ENCODE measurements at places on chromosomes 7 and 10. TPM values are rescaled to one million over a fixed set of nuclear protein-coding genes. Genes with fewer than 3 reads are reported as not detected.
A peak's percentile ranks its signal among the peaks of the same experiment; 100 is the strongest.

GRCh38 chr7:16603633-16604032 is 41.9 kb downstream of the ANKMY2 start:
- no peak for DNase-seq

Gene STEAP2
- 2.6 TPM for polyA plus RNA-seq

GRCh38 chr10:124026589-124026939 is 66.8 kb downstream of the CHST15 start:
- no peak for DNase-seq

- no peak for DNase-seq
Measured at GRCh38 chr7:6621195-6622133, 6.1 kb downstream of the ZNF853 start.

Gene PIP4K2A
- polyA plus RNA-seq = 15.0 TPM

Gene CTBP2
- polyA plus RNA-seq = 34.7 TPM

Gene DCLRE1C
- polyA plus RNA-seq = 11.2 TPM

DNA sequence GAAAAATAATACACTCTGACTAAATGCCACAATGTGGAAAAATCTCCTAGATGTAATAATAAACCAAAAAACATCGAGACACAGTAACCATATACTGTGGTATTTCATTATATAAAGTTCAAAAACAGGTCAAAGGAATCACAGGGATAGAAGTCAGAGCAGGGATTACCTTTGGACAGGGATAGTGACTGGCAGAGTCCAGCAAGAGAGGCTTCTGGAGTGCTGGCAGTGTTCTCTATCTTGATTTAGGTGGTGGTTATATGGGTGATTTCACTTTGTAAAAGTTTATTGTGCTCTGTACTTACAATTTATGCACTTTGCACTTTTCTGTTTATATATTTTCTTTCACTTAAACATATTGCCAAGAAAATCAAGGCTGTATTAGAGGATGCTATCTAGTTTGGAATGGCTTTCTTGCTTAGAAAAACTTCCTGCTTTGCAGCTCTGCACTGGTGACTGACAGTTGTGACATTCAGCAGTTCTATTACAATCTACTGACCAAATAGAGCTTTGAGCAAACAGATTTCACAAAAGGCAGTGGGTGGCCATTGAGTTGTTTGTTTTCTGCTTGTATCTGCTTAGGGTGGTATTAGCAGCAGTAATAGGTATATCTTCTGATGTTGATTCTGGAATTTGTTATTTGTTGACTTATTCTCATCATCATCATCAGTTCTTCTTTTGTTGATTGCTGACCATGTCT is 263.6 kb upstream of the LRGUK start:
- DNase-seq = no peak

Gene FIS1
- 137 TPM for polyA plus RNA-seq

Gene BEND7
- polyA plus RNA-seq = 7.0 TPM

- no peak for DNase-seq
Measured at GRCh38 chr10:49610458-49611165, 502 bp downstream of the SLC18A3 start.

- DNase-seq = peak; percentile 40
Measured at GRCh38 chr7:87058744-87059524, 520 bp downstream of the ELAPOR2 start.

Gene PLPP4
- polyA plus RNA-seq = not detected

DNA sequence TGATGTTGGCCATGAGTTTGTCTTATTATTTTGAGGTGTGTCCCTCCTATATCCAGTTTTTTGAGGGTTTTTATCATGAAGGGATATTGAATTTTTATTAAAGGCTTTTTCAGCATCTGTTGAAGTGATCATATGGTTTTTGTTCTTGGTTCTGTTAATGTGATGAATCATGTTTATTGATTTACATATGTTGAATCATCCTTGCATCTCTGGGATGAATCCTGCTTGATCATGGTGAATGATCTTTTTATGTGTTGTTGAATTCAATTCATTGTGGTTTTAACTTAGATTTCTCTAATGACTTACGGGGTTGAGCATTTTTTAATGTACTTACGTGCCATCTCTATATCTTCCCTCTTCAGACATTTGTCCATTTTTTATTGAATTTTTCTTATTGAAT is 22.9 kb downstream of the DLD start:
- DNase-seq = no peak

Gene CNNM1
- polyA plus RNA-seq = 0.01 TPM

DNA sequence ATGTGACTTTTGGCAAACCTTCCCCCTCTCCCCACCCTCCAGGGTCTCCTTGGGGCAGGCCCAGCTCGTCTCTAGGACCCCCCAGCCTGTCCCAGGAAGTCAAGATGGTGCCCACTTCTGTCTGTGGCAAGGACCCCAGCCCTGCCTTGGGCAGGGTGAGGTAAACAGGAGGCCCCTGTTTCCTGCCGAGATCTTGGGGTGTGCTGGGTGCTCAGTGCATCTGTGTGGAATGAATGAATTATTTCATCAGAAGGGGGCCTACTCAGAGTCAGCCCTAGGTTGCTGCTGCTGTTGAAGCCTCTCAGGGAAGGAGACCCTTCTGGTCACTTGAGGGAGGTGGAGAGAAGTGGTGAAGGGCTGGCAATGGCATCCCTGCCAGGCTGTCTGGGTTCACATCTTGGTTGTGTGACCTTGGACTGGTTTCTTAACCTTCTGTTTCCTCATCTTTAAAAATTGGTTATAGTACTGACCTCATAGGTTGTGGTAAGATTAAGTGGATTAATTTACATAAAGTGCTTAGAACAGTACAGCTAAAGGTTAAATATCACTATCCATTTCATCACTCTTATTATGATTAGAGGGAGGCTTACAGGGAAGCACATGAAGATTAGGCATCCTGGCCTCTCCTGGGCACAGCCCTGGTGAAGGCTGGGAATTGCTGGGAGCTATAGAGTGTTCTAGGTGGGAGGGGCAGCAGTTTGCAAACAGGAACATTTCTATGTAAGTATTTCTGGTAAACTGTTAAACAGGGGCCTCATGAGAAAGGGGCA is 67.7 kb downstream of the ZMIZ1 start:
- DNase-seq = no peak

Gene PRPS1L1
- polyA plus RNA-seq = not detected

Gene UCMA
- polyA plus RNA-seq = 1.4 TPM

Gene OPALIN
- polyA plus RNA-seq = not detected

DNA sequence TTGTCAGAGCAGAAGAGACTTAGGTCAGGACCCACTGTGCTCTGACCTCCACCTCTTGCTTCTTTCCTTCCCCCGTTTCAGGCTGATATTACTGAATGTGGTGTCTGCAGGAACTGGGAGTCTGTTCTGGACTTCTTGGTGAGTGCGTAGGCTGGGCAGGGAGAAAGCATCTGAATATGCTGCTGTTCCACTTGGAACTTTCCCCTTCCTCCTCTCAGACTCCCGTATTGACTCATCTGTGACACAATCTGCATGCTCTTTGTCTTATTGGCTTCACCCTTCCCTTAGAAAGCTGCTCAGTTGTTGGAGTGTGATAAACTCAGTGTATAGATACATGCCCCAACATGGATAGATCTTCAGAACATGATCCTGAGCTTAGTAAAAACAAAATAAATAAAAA is 137.6 kb upstream of the HABP2 start:
- DNase-seq = no peak

DNA sequence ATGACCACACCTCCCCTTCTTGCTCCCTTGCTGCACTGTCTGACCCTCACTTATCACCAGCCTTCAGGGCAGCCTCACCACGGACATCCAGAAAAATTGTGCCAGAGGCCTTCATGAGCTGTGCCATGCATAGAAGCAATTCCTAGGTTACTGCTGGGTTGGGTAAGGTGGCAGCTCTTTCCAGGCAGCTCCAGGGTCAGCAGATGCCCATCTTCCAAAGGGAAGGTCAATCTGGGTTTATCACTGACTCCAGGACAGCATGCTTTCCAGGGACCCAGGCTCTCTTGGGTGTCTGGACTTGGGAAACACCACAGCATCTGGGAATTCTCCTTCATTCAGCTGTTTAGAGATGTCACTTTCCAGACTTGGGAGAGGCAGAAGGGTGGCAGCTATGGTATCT is 188.9 kb upstream of the CXCL12 start:
- no peak for DNase-seq

- DNase-seq = no peak
Measured at GRCh38 chr10:32207544-32207943, 139.4 kb downstream of the EPC1 start.

Gene SEPHS1
- polyA plus RNA-seq = 59.8 TPM

Gene PTPN20
- 0.52 TPM for polyA plus RNA-seq

Gene SLC13A1
- polyA plus RNA-seq = not detected

Gene UCN3
- not detected for polyA plus RNA-seq

GRCh38 chr10:49166484-49167400 is 21.4 kb downstream of the TMEM273 start:
- DNase-seq = no peak

- no peak for DNase-seq
Measured at GRCh38 chr10:43427166-43427825, 9.6 kb upstream of the ZNF487 start.

- DNase-seq = no peak
Measured at GRCh38 chr10:60944910-60945297, 919 bp upstream of the RHOBTB1 start.

Gene CLDN4
- 0.45 TPM for polyA plus RNA-seq

GRCh38 chr10:77159538-77160110 is 478.0 kb downstream of the KCNMA1 start:
- DNase-seq = no peak

- DNase-seq = no peak
Measured at GRCh38 chr7:130218806-130219620, 11.4 kb downstream of the SSMEM1 start.

DNA sequence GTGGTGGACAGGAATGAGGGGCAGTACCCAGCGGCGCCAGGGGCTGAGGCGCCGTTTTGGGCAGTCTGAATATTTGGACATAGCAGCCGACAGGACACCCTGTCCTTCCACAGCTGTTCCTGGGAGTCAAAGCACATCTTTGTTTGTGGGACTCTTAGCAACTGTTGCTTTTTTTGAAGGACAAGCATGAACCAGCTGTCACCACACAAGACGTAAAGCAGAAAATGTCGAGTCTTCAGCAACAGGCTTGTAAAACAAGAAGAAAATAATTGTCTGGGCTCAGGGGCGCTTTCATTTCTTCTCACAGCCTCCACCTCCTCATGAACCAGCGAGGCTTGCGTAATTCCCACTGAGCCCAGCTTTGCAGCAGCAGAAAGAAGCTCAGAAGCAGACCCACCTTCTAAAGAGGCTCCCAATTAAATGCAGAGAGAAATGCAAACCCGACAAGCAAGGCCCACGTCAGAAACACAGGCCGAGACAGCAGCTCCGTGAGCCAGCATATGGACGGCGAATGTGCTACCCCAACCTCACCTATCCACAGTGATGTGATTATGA is 68.9 kb upstream of the DNAAF5 start:
- DNase-seq = peak; percentile 36

DNA sequence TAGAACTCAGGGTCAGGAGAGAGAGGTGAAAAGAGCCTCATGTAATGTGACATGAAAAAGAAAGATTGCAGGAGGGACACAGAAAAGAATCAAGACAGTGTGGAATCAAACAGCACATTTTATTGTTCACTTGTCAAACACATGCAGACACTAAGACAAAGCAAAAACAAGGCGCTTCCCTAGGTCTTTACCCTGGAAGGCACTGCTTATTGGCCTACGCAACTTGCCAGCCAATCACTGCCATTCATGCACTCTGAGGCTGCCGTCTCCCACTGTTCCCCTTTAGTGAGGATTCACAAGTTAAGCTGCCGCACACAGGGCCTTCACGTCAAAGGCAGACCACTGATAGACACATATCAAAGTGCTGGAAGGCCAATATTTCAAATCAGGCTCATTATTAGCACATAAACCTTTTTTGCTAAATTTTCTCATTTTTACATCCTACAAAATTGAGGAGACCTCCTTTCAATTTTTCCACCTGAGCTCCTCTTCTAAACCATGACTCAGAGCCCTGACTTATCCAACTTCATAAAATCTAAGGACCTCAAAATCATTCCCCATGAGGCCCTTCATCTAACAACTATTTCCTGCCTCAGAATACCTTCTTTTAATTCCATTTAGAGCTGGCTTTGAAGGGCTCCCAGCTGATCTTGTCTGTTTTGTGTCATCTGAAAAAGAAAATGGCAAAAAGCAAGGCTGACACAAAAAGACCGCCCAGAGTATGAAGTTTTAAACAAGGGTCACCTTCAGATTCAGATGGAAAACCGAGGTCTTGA is 149.4 kb downstream of the CHCHD3 start:
- DNase-seq = no peak

DNA sequence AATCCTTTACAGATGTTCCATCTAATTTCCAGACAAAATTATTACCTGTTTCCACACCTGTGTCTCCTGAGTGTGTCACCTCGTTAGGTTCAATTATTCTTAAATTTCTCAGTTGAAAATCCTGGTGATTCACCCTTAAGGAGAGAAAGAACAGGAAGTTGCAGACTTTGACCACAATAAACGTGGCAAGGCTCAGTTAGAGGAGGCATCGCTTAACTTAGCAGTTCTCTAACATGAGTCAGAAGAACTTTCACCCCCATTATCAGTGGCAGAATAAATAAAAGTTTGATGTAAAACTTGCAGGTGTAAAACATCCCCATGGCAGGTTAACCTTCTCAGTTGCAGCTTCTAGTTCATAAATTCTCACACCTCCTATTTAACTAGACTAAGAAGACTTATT is 8.3 kb downstream of the XPNPEP1 start:
- DNase-seq = no peak

GRCh38 chr7:144481833-144482232 is 78.3 kb upstream of the NOBOX start:
- no peak for DNase-seq

Gene TMEM254
- polyA plus RNA-seq = 18.5 TPM

Gene CUEDC2
- 54.5 TPM for polyA plus RNA-seq

- peak; percentile 59 for DNase-seq
Measured at GRCh38 chr7:2688409-2689342, 674 bp downstream of the AMZ1 start.

DNA sequence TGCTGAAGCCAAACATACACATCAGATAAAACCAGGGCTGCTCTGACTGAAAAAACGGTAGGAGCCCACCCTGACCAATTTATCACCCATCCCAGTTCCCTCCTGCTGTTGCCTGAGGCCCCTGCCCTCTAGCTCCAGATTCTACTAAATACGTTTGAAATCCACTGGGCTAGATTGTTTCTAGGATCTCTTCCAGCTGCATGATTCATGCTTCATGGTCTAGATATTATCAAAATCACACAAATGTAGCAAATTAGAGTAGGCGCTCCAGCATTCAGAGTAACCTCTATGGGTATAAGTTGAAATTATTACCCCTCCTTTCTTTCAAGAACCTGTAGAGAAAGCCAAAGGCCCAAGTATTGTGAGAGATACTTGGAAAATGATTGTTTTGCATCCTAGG is 151.2 kb upstream of the FAM13C start:
- DNase-seq = peak; percentile 69

DNA sequence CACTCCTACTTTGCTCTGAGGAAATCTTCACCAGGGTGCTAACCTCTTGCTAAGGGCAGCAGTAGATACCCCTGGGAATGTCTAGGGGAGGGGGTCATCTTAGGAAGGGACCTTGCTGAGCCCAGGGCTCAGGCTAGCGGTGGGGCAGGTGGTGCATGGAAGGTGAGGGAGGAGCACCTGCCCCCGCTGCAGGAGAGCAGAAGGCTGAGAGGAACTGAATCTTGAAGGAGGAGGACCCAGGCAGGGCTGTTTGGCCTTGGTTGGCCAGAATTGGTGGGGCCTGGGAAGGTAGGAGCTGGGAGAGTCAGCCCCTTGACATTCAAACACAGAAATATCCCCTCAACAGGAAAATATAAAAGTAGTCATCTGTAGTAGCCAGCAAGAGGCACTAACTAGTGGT is 7.0 kb downstream of the CALHM3 start:
- DNase-seq = no peak
